ENCODE measurements at places on chromosomes 6 and 20.

- H3K27ac ChIP-seq = no peak overlapping the region
- H3K4me1 ChIP-seq = no peaks in the 10 kb centered on the region
- no peak overlapping the region for H3K4me3 ChIP-seq
- DNase-seq = no peak
Measured at GRCh38 chr6:170024940-170025339, 265.9 kb downstream of the DLL1 start.

DNA sequence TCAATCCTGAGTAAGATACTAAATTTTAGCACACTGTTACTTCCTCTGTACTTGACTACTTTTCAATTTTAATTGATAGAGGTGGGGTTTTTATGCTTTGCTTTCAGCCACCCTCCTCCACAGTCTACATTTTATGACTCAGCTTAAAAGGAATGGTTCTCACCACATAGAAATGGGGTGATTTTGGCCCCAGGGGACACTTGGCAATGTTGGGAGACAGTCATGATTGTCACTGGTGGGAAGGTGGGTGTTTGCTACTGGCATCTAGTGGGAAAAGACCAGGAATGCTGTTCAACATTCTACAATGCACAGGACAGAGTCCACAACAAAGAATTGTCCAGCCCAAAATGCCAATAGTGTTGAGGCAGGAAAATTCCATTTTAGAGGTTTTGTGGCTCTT lies 71.3 kb downstream of the PCSK2 start:
- no peak overlapping the region for H3K4me3 ChIP-seq
- H3K36me3 ChIP-seq = no peaks in the 10 kb centered on the region
- no peak for DNase-seq
- H3K27ac ChIP-seq = no peak overlapping the region
- H3K27me3 ChIP-seq = no peaks in the 10 kb centered on the region

- no peak overlapping the region for H3K27ac ChIP-seq
- no peaks in the 10 kb centered on the region for H3K36me3 ChIP-seq
- no peak for DNase-seq
- no peaks in the 10 kb centered on the region for H3K27me3 ChIP-seq
- peaks cover 24% of the 10 kb centered on the region for H3K4me1 ChIP-seq
Measured at GRCh38 chr6:34489207-34489805, 23.4 kb downstream of the PACSIN1 start.

- no peaks in the 10 kb centered on the region for H3K4me1 ChIP-seq
- no peak overlapping the region for H3K4me3 ChIP-seq
- no peaks in the 10 kb centered on the region for H3K36me3 ChIP-seq
- peaks cover 9% of the 10 kb centered on the region for H3K27me3 ChIP-seq
- no peak for DNase-seq
Measured at GRCh38 chr6:3940703-3941102, 91.5 kb downstream of the FAM50B start.

DNA sequence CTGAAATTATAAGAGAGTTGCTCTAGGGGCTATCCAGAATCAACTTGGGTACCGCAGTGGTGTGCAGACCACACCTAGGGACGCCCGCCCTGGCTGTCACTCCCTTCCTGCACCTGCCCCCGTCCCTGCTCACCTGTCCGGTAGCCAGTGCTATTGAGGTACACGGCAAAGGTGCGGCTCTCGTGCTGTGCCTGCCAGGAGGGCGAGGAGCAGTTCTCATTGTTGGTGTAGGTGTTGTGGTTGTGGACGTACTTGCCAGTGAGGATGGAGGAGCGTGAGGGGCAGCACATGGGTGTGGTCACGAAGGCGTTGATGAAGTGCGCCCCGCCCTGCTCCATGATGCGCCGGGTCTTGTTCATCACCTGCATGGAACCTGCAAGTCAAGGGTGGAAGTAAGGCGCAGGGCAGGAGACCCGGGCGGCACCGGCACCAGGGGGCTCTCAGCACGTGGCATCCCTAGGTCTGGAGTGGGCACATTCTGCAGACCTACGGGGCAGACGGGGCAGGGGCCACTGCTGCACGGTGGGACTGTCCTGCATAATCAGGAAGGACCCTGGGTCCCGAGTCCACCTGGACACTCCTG lies 48.6 kb downstream of the SULF2 start:
- no peaks in the 10 kb centered on the region for H3K4me1 ChIP-seq
- no peak overlapping the region for H3K4me3 ChIP-seq
- H3K36me3 ChIP-seq = no peaks in the 10 kb centered on the region

GRCh38 chr6:76702187-76702586 lies 629.7 kb upstream of the IMPG1 start:
- no peak for DNase-seq
- no peaks in the 10 kb centered on the region for H3K27me3 ChIP-seq
- H3K36me3 ChIP-seq = no peaks in the 10 kb centered on the region
- H3K4me3 ChIP-seq = no peak overlapping the region

- no peaks in the 10 kb centered on the region for H3K36me3 ChIP-seq
- no peaks in the 10 kb centered on the region for H3K27me3 ChIP-seq
- H3K27ac ChIP-seq = no peak overlapping the region
- no peaks in the 10 kb centered on the region for H3K4me1 ChIP-seq
- H3K4me3 ChIP-seq = no peak overlapping the region
- no peak for DNase-seq
Measured at GRCh38 chr6:39821742-39822532, 29.8 kb downstream of the DAAM2 start.

GRCh38 chr6:149834513-149835481 lies 29.4 kb downstream of the LRP11 start:
- H3K4me3 ChIP-seq = no peak overlapping the region
- no peaks in the 10 kb centered on the region for H3K4me1 ChIP-seq
- H3K27me3 ChIP-seq = no peaks in the 10 kb centered on the region
- DNase-seq = peak; percentile 85
- H3K27ac ChIP-seq = no peak overlapping the region

- no peak overlapping the region for H3K4me3 ChIP-seq
- no peaks in the 10 kb centered on the region for H3K27me3 ChIP-seq
- no peaks in the 10 kb centered on the region for H3K4me1 ChIP-seq
- DNase-seq = no peak
- no peak overlapping the region for H3K27ac ChIP-seq
- no peaks in the 10 kb centered on the region for H3K36me3 ChIP-seq
Measured at GRCh38 chr6:152529369-152529768, 107.8 kb downstream of the SYNE1 start.
